ENCODE measurements at places on chromosomes 7 and 10.

- DNase-seq: no peak
Observed at GRCh38 chr7:110891197-110891596, 199.7 kb upstream of the LRRN3 start.

GRCh38 chr10:28734938-28735759 lies 57.8 kb downstream of the BAMBI start:
- DNase-seq: no peak

DNA sequence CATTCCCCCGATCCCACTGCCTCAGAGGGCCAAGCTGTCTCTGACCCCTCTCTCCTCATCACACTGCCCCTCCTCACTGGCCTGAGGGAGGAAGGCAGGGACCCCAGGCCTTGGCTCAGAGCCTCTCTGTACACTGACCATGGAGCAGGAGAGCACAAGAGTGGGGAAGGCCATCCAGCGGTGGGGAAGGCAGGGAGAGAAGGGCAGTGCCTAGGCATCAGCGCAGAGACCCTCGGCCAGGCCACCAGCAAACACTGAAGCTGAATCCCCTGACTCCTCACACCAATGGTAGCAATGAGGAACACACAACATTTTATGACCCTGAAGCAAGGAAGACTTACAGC lies 14.8 kb downstream of the OGDHL start:
- DNase-seq: no peak

DNA sequence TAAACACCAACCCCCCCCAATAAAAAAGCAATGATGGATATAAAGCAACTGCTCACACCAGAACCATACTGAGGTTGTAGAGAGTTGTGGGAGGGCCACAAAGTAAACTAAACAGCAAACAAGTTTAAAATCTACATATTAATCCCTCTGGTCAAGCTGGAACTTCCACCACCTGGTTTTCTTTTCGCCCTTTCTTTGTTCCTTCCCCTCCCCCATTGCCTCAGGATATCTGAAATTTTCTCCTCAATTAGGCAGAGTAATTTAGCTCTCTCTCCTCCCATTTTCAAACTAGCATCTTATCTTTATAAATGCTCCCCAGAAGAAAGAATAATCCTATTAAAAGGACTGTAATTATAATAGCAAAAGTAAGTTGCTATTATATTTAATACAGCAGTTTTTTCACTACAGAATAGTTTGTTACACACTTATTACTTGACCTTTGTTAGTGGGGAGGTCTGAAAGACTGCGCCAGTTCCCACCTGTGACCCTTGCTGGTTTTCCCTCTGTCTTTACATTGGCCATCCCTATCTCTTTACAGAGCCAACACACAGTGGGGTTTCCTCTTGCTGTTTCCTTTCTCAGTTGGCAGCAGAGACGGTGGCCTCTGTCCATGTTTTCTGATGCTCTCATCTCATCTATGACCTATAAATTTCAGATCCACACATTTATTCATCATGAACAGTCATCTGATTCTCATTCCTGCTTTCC lies 235.4 kb downstream of the RNLS start:
- no peak for DNase-seq

- no peak for DNase-seq
Observed at GRCh38 chr7:140217750-140218501, 41.1 kb upstream of the KDM7A start.
